ENCODE measurements at places on chromosomes 1 and 21.

DNA sequence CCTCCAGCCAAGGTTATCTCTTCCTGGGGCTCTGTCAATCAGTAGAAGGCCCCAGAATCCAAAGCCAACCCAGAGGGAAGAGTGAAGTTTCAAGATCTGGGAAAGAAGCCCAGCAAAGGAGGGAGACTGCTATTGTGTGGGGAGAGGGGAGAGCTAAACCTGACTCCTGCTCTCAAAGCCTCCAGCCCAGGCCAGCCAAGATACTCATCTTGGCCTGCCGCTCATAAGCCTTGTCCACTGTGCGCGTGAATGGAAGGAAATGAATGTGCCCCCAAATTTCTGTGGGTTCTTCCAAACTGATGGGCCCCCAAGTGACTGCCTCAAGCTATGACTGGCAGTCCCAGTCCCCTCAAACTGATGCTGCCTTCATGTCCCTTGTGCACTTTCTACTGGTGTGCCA lies 2.0 kb downstream of the PLXNA2 start:
- no peak overlapping the region for H3K27ac ChIP-seq
- no peak for DNase-seq
- peaks cover 86% of the 10 kb centered on the region for H3K27me3 ChIP-seq

GRCh38 chr1:2583871-2584351 lies 2.7 kb upstream of the PRXL2B start:
- DNase-seq, result no peak
- H3K36me3 ChIP-seq, result peaks cover 10% of the 10 kb centered on the region
- peak overlapping the region; percentile 95 for H3K27ac ChIP-seq

DNA sequence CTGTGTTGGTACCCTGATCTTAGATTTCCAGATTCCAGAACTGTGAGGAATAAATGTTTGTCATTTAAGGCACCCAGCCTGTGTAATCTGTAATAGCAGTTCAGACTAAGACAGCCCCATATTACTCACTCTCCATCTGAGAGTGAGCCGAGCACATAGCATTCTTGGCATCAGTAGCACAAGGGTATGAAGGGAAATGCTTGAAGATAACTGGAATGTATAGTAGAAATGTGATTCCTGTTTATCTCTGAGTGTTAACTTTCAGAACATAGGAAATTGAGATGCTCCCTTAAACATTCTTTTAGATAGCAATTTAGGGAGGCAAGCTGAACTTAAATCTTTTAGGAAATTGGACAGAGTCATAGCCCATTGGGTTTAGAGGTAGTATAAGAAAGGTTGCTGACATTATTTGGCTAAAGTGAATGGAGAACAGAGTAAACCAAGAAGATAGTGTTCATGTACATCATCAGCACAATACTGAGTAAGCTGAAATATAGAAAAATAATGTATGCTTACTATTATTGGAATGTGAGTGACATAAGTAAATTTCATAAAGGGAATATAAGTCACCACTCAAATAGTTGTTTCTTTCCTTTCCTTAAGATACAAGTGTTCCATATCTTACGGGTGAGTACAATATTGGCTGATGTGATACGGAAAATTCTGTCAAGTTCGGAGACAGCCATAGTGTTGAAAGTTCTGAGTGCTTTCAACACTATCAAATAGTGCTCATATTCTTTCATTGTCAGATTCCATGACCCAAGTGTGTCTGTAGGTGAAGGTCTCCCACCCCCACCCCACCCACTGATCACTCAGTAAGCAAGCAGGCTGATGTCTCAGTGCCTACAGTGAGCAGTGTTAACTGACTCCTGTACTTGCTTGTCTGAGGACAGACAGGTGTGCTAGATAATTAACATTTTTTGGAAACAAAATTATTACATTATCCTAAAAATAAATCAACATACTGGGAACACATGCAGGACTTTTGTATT lies 73.7 kb downstream of the LRRC8D start:
- H3K27ac ChIP-seq, result no peak overlapping the region
- H3K27me3 ChIP-seq, result no peaks in the 10 kb centered on the region
- peaks cover 21% of the 10 kb centered on the region for H3K36me3 ChIP-seq
- H3K4me1 ChIP-seq, result peaks cover 9% of the 10 kb centered on the region

DNA sequence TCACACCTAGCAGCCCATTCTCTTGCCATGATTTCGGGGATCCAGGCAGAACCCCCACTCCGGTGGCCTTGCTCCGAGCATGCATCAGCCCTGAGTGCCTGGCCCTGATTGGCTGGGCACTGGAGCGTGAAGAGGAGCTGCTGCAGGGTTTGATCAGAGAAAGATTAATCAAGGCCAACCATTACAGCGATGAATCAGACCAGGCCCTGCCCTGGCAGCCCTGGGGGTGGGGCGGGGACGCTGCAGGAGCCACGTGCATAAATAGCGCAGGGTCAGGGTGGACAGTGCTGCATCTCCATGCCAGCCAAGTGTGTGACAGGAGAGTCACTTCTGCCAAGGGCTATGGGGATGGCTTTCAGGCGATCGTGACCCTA lies 3.4 kb upstream of the FAM131C start:
- H3K27me3 ChIP-seq, result peaks cover 48% of the 10 kb centered on the region
- peaks cover 20% of the 10 kb centered on the region for H3K4me1 ChIP-seq
- no peak overlapping the region for H3K4me3 ChIP-seq

DNA sequence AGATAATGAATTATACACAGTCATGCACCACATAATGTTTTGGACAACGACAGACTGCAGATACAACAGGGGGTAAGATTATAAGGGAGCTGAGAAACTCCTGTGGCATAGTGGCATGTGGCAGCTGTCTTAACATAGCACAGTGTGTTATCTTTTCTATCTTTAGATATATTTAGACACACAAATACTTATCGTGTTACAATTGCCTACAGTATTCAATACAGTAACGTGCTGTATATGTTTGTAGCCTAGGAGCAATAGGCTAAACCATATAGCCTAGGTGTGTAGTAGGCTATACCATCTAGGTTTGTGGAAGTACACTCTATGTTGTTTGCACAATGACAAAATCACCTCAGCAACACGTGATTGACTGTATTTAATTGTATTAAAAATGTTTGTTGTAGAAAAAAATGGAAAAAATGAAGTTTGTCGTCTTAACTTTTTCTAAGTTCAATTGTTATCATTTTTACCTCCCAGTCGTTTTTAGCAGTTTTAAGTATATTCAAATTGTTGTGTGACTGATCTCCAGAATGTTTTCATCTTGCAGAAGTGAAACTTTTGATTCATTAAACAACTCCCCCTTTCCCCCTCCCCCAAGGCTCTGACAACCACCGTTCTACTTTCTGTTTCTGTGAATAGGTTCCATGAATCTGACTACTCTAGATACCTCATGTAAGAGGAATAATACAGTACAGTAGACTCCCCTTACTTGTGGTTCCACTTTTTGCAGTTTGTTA lies 351.0 kb upstream of the B3GALT2 start:
- no peaks in the 10 kb centered on the region for H3K27me3 ChIP-seq
- DNase-seq, result peak; percentile 86
- peak overlapping the region; percentile 82 for H3K27ac ChIP-seq
- H3K4me3 ChIP-seq, result peak overlapping the region; percentile 19

GRCh38 chr1:199009447-199009846 lies 370.6 kb downstream of the PTPRC start:
- peaks cover 37% of the 10 kb centered on the region for H3K4me1 ChIP-seq
- peak; percentile 32 for DNase-seq
- H3K27me3 ChIP-seq, result no peaks in the 10 kb centered on the region
- H3K27ac ChIP-seq, result peak overlapping the region; percentile 53

DNA sequence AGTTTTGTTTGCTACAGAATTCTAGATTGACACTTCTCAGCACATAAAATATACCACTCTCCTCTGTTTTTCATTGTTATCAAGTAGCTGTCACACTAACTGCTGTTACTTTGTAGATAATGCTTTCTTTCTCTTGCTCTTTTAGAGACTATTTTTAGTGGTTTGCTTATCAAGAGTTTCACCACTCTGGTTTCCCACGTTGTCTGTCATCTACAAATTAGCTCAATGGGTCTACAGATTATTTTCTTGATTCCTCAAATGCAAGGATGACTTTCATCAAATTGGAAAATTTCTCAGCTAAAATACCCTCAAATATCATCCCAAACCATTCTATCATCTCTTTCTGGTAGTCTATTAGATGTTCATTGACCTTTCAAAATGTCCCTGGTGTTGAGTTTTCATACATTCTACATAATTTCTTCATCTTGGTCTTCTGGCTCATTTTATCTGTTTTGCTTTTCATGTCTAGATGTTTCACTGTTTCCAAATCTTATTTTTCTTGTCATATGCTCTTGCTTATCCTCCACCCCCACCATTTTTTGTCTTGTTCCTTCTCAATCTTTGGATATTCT lies 122.5 kb downstream of the TRIM33 start:
- DNase-seq, result no peak
- H3K4me3 ChIP-seq, result no peak overlapping the region
- no peak overlapping the region for H3K27ac ChIP-seq
- H3K36me3 ChIP-seq, result peaks cover 31% of the 10 kb centered on the region
- H3K27me3 ChIP-seq, result no peaks in the 10 kb centered on the region

DNA sequence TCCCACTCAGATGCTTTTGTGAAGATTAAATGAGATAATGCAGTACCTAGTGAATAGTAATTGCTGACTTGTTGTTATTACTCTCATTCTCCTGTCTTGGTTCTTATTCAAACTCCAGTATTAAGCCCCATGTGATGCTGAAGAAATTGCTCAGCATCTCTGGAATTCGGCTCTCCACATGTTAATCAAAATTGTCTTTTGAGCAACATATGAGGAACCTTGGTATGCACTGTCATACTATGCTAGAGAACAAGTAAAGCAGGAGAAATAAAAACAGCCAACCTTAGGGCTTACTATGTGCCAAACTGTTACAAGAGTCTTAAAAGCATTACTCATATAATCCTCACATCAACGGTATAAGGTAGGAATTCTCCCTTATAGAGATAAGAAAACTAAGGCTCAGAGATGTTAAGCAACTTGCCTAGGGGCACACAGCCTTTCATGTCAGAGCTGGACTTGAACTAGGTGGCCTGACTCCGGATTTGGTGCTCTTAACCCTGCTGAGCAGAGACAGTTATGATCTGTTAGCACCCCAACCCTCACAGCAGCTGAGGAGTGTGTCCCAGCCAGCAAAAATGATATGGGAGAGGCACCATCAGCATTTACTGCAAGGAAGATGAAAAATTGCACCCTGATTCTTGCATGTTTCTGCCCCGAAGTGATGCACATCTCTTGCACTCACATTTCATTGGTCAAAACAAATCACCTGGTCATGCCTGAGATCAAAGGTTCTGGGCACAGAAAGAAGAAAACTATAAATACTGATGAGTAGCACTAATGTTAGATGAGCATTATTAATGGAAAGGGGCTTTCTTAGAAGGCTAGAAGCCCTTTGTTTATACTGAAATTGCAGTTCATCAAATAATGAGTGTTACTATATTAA lies 102.3 kb downstream of the OMA1 start:
- H3K36me3 ChIP-seq, result no peaks in the 10 kb centered on the region
- no peak for DNase-seq
- no peaks in the 10 kb centered on the region for H3K4me1 ChIP-seq
- no peaks in the 10 kb centered on the region for H3K27me3 ChIP-seq
- H3K4me3 ChIP-seq, result no peak overlapping the region
- H3K27ac ChIP-seq, result no peak overlapping the region

GRCh38 chr21:27805696-27806095 lies 838.8 kb upstream of the ADAMTS5 start:
- H3K4me1 ChIP-seq, result no peaks in the 10 kb centered on the region
- no peaks in the 10 kb centered on the region for H3K27me3 ChIP-seq

- no peak overlapping the region for H3K27ac ChIP-seq
- H3K27me3 ChIP-seq, result peaks cover 9% of the 10 kb centered on the region
- H3K4me1 ChIP-seq, result no peaks in the 10 kb centered on the region
- no peaks in the 10 kb centered on the region for H3K36me3 ChIP-seq
- no peak for DNase-seq
Observed at GRCh38 chr1:101846820-101847219, 149.9 kb downstream of the OLFM3 start.

- peaks cover 54% of the 10 kb centered on the region for H3K36me3 ChIP-seq
- H3K4me1 ChIP-seq, result peaks cover 5% of the 10 kb centered on the region
- H3K27me3 ChIP-seq, result no peaks in the 10 kb centered on the region
Observed at GRCh38 chr1:153752072-153752471, 23.1 kb upstream of the SLC27A3 start.

GRCh38 chr21:37348664-37349063 lies 17.9 kb upstream of the DYRK1A start:
- no peak for DNase-seq
- no peak overlapping the region for H3K27ac ChIP-seq
- H3K36me3 ChIP-seq, result peaks cover 7% of the 10 kb centered on the region
- H3K4me1 ChIP-seq, result no peaks in the 10 kb centered on the region
- peaks cover 11% of the 10 kb centered on the region for H3K27me3 ChIP-seq

GRCh38 chr1:200082329-200082728 lies 54.8 kb downstream of the NR5A2 start:
- H3K36me3 ChIP-seq, result no peaks in the 10 kb centered on the region
- H3K27me3 ChIP-seq, result peaks cover 19% of the 10 kb centered on the region

DNA sequence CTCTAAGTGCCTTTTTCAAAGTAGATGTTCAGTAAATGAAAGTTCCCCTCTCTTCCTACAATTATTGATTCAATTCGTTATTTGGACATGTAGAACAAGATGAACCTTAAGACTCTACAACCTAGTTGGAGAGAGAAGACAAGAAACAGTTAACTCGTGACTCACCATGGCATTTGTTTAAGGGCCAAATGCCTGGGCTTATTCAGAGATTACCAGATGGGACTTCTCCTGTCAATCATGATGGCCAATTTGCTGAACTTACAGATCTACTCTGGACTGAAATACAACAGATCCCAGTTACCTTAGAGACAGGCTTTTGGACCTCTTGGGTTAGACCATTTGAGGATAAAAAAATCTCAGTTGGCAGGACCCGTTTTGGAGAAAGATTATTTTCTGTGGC lies 93.5 kb downstream of the C1orf94 start:
- no peak overlapping the region for H3K4me3 ChIP-seq
- DNase-seq, result no peak
- no peaks in the 10 kb centered on the region for H3K4me1 ChIP-seq
- no peaks in the 10 kb centered on the region for H3K27me3 ChIP-seq
- H3K27ac ChIP-seq, result no peak overlapping the region

DNA sequence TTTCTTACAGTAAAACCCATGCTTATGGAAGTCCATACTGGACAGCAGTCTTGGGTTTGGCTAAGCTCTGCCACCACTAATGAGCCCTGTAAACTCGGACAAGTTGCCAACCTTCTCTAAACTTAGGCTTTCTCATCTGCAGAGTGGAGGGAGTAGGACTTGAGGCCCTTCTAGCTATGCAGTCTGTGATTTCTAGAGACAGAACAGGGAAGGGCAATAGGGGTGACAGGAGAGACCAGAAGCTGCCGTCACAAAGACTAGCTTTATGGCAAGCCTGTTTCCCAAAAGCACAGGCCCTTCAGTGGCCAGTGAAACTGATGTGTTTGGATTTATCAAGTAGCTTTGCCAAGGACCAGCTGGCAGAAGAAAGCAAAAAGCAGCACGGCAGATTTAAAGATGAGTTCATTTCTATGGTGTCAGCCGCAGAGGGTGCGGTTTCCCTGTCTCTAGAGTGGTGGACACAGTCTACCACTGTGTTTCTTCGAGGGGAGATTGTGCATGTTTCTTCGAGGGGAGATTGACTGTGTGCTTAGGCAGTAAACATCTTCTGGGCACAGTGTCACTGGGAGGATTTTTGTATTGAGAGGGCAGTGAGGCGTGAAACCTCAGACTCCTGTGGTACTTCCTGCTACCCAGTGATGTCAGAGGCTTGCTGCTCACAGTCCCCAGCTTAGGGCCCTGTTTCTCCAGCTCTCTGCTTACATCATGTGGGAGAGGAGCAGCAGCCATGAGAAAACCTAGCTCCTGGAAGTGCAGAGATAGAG lies 119.0 kb downstream of the ROR1 start:
- no peak overlapping the region for H3K4me3 ChIP-seq
- H3K36me3 ChIP-seq, result no peaks in the 10 kb centered on the region
- no peaks in the 10 kb centered on the region for H3K4me1 ChIP-seq
- peaks cover 2% of the 10 kb centered on the region for H3K27me3 ChIP-seq
- H3K27ac ChIP-seq, result no peak overlapping the region

- no peaks in the 10 kb centered on the region for H3K36me3 ChIP-seq
- H3K27me3 ChIP-seq, result no peaks in the 10 kb centered on the region
- no peaks in the 10 kb centered on the region for H3K4me1 ChIP-seq
- H3K27ac ChIP-seq, result no peak overlapping the region
- no peak for DNase-seq
- H3K4me3 ChIP-seq, result no peak overlapping the region
Observed at GRCh38 chr21:19256934-19257660, 853.5 kb upstream of the TMPRSS15 start.

Data from activated naive CD4-positive, alpha-beta T cell treated with anti-CD3 and anti-CD28 coated beads, Interleukin-2, amount 10 ng/mL, durations not matched to agents 7 days and 5 days (primary cell).